ENCODE measurements at places on chromosomes 5 and 9. TPM values are rescaled to one million over a fixed set of nuclear protein-coding genes. Genes with fewer than 3 reads are reported as not detected.

Gene DOCK8
- total RNA-seq: 7.3 TPM

Gene GAS1
- total RNA-seq: 57.1 TPM

Gene OMD
- 17.5 TPM for total RNA-seq

Gene FCN2
- total RNA-seq: not detected

Gene SLC2A8
- total RNA-seq: 17.8 TPM

Gene AGXT2
- not detected for total RNA-seq

DNA sequence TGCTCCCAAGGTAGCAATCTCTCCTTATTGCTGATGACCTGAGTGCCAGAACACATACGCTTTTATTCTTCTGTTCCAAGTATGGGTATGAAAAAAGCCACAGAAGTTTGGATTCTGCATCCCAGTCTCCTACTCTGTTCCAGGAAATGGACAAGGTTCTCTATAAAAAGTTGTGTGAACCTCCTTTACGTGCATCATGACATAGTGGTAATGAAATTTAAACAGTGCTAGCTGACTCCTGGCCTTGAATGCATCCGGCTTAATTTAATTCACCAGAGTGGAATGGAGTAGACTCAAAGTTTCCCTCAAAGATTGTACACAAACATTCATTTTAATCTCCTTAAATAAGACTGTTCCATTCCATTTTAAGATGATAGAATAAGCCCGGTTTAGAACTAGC lies 68.9 kb downstream of the LURAP1L start:
- DNase-seq: no peak

GRCh38 chr9:127447416-127448111 lies 3.6 kb downstream of the RPL12 start:
- no peak for DNase-seq

- DNase-seq: no peak
Measured at GRCh38 chr5:157785801-157786200, 42.3 kb downstream of the LSM11 start.

- DNase-seq: no peak
Measured at GRCh38 chr5:163889369-163889768, 383.9 kb downstream of the MAT2B start.

GRCh38 chr5:40318395-40318794 lies 361.3 kb upstream of the PTGER4 start:
- DNase-seq: no peak

DNA sequence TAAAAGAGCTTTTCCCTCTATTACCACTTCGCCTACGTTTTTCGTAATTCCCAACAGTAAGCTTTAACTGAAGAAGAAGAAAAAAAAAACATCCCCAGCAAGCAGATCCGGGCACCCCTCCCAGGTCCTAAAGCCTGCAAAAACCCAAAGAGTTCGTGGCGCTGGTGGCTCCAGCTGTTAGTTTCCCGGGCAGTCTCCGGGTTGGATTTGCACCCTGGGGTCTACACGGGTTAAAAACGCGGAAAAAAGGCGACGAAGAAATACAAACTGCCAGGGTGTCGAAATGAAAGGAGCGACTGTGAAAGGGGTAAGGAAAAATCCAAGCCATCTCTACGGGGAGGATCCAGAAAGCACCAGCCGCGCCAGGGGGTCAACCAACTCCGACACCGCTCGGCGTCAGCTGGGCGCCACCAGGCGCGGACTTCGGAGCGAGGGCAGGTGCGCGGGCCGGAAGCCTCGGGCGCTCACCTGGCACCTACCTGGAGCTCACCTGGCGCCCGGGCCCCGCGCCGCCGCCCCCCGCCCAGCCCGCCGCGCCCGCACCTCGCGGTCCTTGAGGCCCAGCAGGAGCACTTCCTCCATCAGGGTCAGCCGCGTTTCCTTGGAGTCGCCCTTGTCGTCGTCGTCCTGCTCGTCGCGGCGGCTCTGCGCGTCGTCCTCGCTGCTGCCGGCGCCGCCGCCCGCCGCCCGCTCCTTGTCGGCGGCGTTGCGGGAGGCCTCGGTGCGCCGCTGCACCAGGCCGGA lies 680 bp downstream of the GOLPH3 start:
- peak; percentile 67 for DNase-seq

- DNase-seq: no peak
Measured at GRCh38 chr9:20352591-20352990, 269.7 kb downstream of the MLLT3 start.
